HT-29 (cell line): ENCODE measurements at places on chromosomes 13 and 19.

GRCh38 chr19:4586245-4586644 is 26.8 kb upstream of the SEMA6B start:
- DNase-seq, result no peak

DNA sequence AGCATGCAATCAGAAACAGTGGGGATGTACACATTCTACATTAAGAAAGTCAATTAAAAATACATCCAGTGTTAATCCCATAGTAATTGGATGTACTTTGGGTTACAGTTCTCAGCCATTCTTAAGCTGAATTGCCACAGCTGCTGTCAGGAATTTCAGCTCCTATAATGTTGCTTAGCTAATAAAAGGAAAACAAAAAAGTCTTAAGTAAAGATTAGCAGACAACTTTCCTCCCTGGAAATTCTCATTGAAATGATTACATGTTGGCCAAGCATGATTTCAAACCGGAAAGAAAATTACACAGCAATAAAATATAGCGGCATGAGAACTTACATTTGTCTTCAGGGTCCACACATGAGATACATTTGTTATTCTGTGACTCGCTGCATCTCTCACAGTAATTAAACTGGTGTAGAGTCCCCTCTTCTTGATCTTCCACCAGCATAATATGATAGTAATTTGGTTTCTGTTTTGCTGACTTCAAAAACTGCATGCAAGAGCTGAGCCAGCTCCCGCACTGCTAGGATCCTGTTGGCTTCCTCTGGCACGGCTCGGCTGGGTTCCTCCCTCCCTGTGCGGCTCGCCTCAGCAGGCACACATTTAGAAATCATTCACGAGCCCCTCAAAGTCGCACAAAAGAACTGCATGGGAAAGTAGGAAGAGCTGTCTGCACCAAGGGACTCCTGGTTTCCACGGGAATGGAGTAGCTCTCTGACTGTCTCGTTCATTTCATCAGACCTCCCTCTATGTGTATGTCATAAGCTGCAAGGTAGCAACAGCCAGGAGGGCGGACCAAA is at the start of gene HTR2A:
HTR2A (minus strand) TSS at position 713 of the 797 bp plus-strand sequence. CDS start 1,147 bp downstream, outside the sequence.
- DNase-seq, result no peak

GRCh38 chr19:7926021-7926726 is at the start of gene CTXN1:
TSS of gene CTXN1 (minus strand) at chr19:7926135. CDS start at chr19:7925538, 597 bp downstream.
- peak; percentile 35 for DNase-seq

DNA sequence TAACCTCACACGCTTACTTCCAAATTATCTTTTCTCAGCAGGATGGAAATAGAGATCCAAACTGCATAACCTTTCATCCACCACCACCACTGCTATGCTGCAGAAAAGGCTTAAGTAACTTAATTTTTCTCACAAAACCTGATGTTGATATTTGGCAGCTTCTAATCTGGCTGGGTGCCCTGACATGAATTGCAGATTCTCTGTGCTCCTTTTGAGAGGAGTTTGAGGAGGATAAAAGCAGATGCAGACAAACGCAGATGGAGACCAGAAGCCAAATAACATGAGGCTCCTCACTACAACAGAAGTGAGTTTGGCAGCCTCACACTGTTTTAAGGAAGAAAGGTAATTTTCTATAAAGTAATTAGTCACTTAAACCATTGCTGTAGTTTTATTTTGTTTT is 646.2 kb upstream of the ATXN8OS start:
- no peak for DNase-seq

- DNase-seq, result no peak
These were observed 4.6 kb downstream of the LPAR2 start for GRCh38 chr19:19623383-19623782.

DNA sequence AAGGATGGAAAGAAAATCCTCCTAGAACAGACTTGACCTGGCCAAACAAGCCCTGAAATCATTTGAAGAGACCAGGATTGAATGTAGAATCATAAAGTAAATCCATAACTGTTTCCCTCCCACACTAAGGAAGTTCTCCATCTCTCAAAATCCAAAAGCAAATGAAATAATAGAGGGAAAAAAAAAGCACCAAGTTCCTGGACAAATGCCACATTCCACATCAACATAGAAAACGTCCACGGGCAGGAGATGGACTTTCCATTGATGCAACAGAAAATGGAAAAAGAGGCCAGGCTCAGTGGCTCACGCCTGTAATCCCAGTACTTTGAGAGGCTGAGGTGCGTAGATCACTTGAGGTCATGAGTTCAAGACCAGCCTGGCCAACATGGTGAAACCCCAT is 56.2 kb downstream of the INSR start:
- DNase-seq, result no peak

DNA sequence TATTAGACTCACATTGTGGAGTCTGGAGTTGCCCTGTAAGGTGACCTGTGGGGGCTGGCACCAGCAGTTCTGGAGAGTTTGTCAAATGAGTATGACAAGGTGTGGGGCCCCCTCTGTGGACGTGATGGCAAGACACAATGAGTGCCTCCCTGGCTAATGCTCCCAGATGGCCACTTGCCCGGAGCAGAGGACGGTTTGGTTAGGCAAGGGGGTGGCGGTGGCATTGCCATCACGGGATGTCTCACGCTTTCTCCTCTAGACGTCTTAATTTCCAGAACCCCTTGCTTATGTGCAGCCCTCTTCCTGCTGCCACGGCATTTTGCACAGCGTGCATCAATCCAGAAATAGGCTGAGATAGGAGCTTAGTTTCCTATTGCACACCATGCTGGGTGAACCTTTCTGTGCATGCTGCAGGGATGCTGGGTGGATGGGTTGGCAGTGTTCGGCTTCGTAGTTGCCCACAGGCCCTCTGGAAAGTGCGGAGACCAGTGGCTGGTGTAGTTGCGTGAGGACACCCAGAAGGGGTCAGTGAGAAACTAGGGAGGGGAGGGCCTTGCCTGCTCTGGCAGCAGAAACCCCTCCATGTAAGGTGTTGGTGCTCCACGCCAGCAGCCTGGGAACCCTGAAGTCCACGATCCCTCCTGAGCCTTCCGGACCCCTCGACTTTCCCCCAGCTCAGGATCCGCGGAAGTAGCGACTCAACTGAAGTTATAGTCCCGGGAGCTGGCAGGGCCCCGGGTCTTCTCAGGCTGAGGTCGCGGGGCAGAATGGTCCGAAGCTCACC is 18.1 kb upstream of the LRP3 start:
- peak; percentile 77 for DNase-seq

DNA sequence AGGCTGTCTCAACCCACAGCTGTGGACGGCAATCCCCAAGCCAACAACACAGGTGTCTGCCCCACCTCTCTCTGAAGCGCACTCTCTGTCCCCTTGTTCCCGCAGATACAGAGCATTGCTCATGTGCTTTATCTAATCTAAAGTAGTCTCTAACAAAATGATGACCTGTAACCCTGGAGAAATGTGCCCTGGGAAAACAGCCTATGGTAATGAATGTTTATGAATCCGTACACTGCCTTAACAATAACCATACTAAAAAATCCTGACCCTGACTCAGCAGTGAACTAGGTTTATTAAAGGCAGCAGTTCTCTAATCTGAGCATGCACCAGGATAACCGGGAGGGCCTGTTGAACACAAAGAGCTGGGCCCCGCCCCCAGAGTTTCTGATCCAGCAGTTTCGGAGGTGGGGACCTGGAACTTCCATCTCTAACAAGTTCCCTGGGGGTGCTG is 50.7 kb upstream of the SLC15A1 start:
- no peak for DNase-seq

GRCh38 chr19:42380155-42380554 is 9.9 kb downstream of the CNFN start:
- DNase-seq, result no peak
